Activated CD4-positive, alpha-beta T cell treated with anti-CD3 and anti-CD28 coated beads, Interleukin-2, amount 10 ng/mL, durations not matched to agents 7 days and 5 days (primary cell): ENCODE measurements at places on chromosomes 2 and 18.

DNA sequence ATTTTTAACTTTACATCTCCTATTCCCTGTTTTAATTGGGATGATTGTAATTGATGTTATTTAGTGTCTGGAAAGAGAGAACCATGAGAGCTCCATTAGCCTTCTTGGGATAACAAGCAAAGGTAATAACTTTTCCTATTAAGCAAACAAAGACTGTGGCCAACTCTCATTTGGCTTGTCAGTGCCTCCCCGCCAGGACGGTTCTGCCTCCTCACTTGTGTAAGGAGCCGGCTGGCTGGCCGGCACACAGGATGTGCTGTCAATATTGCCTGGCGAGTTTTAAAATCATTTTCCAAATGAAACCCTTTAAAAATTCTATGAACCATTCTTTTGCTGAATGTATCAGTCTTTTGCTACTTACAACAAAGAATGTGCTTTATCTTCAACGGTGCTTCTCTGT, 898.3 kb downstream of the CPS1 start:
- no peak for DNase-seq

GRCh38 chr2:79721966-79722365, 209.1 kb downstream of the CTNNA2 start:
- no peak for DNase-seq

DNA sequence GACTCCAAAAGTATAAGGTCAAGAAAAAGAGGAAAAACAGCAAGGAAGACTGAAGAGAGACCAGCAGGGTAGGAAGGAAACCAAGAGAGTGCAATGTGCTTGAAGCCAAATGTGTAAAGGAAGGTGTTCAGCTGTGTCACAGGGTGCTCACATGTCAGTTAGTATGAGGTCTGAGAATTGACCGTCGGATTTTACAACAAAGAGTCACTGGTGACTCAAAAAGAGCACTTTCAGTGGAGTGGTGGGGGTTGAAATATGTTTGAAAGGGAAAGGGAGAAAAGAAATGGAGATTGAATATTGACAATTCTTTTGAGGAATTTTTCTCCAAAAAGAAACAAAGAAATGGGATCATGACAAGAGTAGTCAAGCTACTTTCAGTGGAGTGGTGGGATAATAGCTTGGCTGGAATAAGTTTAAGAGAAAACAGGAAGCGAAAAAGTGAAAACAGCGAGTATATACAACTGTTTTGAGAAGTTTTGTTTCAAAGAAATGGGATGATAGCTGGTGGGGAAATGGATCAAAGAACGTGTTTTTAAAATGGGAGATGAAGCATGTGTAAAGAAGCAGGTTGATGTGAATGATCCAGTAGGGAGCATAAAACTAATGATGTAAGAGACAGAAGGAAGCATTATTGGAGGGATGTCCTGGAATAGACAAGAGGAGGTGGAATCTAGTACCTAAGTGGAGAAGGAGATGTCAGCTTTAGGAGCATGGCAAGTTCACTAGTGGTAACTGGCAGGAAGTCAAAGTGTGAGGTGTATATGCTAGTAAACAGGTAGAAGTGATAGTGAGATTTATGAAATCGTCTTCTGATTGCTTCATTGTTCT, 3.6 kb upstream of the TSPYL6 start:
- DNase-seq, result no peak

DNA sequence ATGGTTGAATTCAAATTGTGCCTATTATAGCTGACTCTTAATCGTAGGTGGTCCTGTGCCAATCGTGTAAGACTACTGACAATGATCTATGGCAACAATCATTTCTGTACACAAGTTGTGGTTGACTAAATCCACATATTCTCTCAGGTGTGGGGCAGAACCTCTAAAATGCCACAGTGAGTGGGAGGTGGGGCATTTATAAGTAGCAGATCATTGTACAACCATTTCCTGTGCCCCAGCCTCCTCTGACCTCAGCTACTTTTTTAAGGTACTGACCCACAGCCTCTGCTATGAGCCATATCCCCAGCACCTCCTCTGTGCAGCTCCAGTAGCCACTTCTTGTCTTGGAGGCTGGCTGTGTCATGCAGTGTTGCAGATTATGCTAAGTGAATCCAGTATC, 48.6 kb upstream of the RAPH1 start:
- DNase-seq, result peak; percentile 6

GRCh38 chr2:60992985-60993392, 24.5 kb upstream of the PEX13 start:
- peak; percentile 16 for DNase-seq

- no peak for DNase-seq
Measured at GRCh38 chr2:65453916-65454315, 21.5 kb upstream of the SPRED2 start.

DNA sequence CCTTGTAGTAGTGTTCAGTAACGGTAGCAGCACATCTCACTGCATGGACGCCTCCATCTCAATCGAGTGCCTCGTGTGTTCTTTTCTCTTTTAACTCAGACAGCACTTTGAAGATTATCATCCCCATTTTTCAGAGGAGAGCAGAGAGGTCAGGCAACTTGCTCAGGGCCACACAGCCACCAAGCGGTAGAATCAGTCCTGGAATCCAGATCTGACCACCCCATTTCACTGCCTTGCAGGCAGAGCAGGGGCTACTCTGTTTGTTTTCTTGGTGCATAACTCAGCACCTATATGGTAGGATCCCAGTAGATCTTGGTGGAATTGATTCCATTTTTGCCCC, 129.5 kb downstream of the SMAD7 start:
- no peak for DNase-seq

GRCh38 chr2:18401471-18401870, 159.0 kb downstream of the RDH14 start:
- DNase-seq, result no peak

- DNase-seq, result peak; percentile 85
Measured at GRCh38 chr2:238263204-238264071, 23.6 kb upstream of the HES6 start.

GRCh38 chr2:37180006-37180639, 8.3 kb downstream of the SULT6B1 start:
- DNase-seq, result no peak

DNA sequence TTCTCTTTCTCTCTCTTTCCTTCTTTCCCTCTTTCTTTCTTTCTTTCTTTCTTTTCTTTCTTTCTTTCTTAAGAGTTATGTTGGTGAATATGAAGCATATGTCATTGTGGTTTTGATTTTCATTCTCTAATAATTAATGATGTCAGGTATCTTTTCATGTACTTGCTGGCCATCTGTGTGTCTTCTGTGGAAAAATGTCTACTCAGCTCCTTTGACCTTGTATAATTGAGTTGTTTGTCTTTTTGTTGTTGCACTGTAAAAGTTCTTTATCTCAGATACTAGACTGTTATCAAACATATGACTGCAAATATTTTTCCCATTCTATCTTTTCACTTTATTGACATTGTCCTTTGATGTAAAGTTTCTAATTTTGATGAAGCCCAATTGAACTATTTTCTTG, 645.1 kb downstream of the CNTNAP5 start:
- DNase-seq, result no peak

DNA sequence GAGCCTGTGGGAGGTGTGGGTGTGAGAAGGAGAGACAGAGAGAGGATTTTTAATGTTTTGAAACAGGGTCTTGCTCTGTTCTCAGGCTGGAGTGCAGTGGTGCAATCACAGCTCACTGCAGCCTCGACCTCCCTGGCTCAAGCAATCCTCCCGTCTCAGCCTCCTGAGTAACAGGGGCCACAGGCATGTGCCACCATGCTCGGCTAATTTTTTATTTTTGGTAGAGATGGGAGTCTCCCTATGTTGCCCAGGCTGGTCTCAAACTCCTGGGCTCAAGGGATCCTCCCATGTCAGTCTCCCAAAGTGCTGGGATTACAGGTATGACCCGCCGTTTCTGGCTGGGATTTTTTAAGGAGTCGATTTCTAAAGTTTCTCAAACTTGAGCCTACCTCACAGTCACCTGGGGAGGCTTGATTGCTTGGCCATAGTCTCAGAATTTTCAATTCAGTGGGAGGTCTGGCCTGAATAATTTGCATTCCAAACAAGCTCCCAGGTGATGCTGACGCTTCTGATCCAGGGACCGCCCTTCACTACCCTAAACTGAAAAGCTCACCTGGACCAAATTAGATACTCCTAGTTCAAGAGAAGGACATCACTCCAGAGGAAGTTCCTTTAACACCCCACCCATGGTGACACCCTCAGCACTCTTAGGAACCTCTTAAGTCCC, 70.8 kb upstream of the SLC1A4 start:
- no peak for DNase-seq

GRCh38 chr2:119659601-119660342, 19.2 kb upstream of the TMEM177 start:
- DNase-seq, result peak; percentile 36

- no peak for DNase-seq
Measured at GRCh38 chr2:45820048-45820447, 168.6 kb downstream of the PRKCE start.

GRCh38 chr2:238389988-238390589, 36.6 kb upstream of the ASB1 start:
- no peak for DNase-seq

- no peak for DNase-seq
Measured at GRCh38 chr2:105904938-105905337, 160.2 kb downstream of the NCK2 start.

DNA sequence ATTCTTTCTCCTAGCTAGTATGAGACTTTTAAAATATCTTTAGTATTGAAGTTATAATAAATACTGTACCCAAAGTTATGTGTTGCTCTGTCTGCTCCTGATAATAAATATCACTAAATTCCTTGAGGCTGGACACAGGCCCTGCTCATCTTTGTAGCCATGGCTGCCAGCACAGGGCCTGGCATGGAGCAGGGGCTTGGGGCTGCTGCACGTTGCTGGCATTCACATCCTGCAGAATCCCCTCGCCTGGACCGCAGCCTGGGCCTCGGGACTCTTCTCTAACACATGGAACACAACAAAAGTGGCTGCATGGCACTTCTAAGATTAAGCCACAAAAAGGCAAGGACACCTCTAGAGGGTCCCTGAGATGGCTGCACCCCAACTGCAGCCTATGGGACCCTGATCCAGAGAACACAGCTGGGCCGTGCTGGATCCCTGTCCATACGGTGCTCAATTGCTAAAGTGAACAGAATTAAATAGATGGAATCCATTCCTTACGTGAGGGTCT, 477.5 kb upstream of the MYT1L start:
- no peak for DNase-seq

DNA sequence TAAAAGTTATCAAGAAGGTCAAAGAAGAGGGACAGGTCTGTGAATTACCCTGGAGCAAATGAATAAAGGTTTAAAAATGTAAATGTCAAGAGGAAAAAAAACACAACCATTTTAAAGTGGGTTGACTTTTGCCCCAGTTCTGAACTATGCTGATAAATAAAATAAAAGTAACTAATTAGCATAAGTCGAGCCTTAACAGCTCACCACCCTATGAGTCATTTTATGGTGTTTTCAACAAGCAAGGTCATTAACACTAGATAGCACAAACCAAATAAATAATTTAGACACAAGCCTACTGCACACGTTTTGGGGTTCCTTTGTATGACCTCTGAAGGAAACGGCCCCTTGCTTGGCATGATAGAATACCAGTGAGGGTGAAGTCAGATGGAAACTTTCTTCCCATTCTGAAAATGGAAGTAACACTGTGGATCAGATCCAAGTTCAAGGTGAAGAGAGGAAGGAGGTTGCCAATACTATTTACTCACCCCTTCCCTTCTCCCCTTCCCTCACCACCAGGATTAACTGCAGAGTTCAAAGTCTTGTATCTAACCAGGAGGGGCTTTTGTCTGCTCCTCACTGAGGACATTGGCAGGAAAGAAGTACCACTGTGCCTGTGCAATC, 380.0 kb upstream of the ACVR2A start:
- DNase-seq, result no peak

GRCh38 chr2:113274432-113274831, 4.3 kb downstream of the PAX8 start:
- DNase-seq, result no peak

GRCh38 chr18:48133671-48134251, 203.3 kb upstream of the SMAD2 start:
- DNase-seq, result no peak

GRCh38 chr2:189751080-189751658, 11.4 kb downstream of the OSGEPL1 start:
- peak; percentile 57 for DNase-seq

GRCh38 chr2:39153312-39153711, 32.5 kb upstream of the SOS1 start:
- no peak for DNase-seq

DNA sequence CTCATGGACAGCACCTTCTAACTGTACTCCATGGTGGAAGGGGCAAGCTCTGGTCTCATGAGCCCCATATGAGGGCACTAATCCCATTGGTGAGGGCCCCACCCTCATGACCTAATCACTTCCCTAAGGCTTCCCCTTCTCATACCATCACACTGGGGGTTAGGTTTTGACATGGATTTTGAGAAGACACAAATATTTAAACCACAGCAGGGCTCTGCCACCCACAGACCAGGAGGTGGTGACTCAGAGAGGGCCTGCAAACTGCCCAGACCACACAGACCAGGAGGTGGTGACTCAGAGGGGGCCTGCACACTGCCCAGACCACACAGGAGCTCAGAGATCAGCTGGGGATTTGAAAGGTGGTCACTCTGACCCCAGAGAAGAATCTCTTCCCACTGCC, 222.0 kb downstream of the KLHL29 start:
- no peak for DNase-seq

GRCh38 chr2:81467096-81467495, 1162.5 kb upstream of the LRRTM1 start:
- DNase-seq, result no peak

- DNase-seq, result no peak
Measured at GRCh38 chr2:6641956-6642355, 223.8 kb downstream of the CMPK2 start.

GRCh38 chr18:35378574-35378896, 1.4 kb upstream of the ZNF396 start:
- no peak for DNase-seq

- no peak for DNase-seq
Measured at GRCh38 chr2:100868083-100868482, 48.1 kb downstream of the NPAS2 start.

- DNase-seq, result no peak
Measured at GRCh38 chr2:34102339-34102738, 503.2 kb upstream of the FAM98A start.

- DNase-seq, result no peak
Measured at GRCh38 chr2:97717613-97717995, 4.2 kb downstream of the ZAP70 start.

GRCh38 chr2:238168196-238169047, 9.7 kb downstream of the ERFE start:
- no peak for DNase-seq

GRCh38 chr2:45761635-45762034, 110.2 kb downstream of the PRKCE start:
- DNase-seq, result no peak

DNA sequence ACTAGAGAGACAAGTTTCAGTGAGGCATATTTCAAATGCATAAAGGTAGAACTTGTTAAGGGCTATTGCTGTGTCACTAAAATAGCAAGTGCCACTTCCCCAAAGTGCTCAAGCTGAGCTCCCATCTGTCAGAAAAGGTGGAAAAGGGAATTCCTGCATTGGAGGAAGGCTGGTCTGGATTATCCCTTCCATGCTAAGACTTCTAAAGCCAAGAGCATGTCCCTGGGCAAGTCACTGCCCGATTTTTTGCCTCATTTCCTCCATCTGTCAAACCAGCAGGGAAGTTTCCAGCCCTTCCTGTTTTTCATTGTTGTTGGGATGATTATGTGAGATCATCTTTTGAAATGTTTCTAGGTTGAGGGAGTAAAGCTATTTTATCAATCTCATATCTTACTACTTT, 175.5 kb downstream of the SETBP1 start:
- DNase-seq, result no peak

- DNase-seq, result no peak
Measured at GRCh38 chr2:68231061-68231372, 21.3 kb downstream of the PPP3R1 start.

- no peak for DNase-seq
Measured at GRCh38 chr2:81481994-81482368, 1177.4 kb upstream of the LRRTM1 start.
